ENCODE measurements at places on chromosomes 16 and 17.

GRCh38 chr17:10062691-10063385, 135.6 kb downstream of the GAS7 start:
- no peak for DNase-seq

DNA sequence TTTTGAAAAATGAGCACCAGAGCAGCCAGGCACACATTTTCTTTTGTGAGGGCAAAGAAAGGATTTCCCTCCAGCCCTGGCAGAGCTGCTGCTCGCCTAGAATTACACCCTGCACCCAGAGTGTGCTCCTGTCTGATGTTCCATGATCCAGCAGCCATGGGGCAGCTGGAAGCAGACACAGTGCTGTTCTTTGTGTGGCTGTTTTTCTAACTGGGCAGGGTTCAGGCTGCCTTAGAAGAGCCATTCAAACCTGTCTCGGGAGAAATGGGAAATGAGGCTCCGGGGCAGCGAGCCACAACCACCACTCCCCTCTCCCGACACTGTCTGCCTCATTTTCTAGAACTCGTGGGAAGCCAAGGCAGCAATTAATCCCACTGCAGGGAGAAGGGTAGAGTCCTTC, 28.9 kb downstream of the LITAF start:
- DNase-seq, result no peak

DNA sequence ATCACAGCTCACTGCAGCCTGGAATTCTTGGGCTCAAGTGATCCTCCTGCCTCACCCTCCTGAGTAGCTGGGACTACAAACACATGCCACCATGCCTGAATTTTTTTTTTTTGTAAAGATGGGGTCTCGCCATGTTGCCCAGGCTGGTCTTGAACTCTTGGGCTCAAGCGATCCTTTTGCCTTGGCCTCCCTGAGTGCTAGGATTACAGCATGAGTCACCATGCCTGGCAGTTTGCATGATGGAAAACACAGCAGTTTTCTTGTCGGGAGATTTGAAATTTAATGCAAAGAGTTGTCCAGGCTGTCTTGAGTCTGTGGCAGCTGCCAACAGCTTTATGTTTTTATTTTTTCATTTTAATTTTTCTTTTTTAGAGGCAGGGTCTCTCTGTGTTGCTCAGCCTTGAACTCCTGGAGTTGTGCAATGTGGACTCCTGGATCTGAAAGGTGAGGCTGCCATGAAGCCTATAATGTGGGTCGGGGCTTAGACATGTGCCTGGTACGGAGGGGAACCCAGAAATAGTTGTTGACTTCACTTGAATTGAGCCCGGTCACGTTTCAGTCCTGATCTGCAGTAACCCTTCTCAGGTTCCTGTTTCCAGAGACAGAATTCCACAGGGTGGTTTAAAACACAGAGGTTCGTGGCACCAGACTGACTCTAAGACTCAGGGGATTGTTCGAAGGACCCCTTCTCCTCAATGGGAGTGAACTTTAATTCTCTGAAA, 18.7 kb downstream of the CD300A start:
- DNase-seq, result no peak

GRCh38 chr17:81057079-81057730, 22.3 kb downstream of the BAIAP2 start:
- no peak for DNase-seq

GRCh38 chr17:19337712-19338023, 24.9 kb downstream of the B9D1 start:
- DNase-seq, result no peak

- DNase-seq, result no peak
Measured at GRCh38 chr17:39863918-39864746, at the start of gene IKZF3. Gene IKZF3 (minus strand): TSS chr17:39864312. CDS start chr17:39864126, 186 bp downstream.

GRCh38 chr17:8117367-8117979, 841 bp downstream of the ALOXE3 start:
- DNase-seq, result no peak

DNA sequence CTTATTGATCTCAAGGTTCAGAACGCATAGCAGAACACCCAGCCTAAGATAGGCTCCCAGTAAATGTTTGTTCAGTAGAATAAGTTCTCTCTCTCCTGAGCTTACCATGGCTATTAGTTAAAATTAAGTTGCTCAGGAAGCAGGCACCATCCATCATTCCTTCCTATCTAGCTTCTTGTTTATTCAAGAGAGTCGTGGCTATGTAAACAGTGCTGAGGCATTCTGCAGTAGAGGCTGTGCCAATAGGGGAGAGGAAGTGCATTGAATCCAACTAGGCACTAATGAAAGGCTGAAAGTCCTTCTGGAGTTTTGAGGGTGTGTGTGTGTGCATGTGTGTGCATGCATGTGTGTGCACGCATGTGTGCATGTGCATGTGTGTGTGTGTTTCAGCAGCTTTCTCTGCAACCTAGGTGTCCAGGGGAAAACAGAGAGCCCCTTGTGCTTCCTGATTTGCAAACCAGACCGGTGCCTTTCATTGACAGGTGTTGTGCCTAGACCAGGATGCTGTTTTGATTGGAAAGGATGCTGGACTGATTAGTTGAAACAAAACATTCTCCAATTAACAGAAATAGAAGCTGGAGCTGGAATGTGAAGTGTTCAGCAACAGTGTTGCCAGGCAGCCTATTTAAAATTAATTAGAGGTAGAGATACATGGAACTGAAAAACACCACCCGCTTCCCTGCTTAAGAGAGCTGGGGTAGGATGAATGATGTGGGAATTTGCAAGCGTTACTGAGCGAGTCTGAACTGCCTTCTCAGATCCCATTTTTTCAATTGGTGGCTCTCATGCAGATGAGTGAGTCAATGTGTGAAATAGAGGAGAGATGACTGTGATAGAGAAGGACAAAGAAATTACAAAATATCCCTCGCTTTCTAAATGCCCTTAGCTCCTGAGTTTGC, 103.3 kb upstream of the CLEC3A start:
- no peak for DNase-seq

- DNase-seq, result no peak
Measured at GRCh38 chr16:17404941-17405689, 65.6 kb downstream of the XYLT1 start.

GRCh38 chr17:67831268-67831667, 6.0 kb downstream of the BPTF start:
- no peak for DNase-seq

GRCh38 chr17:13311306-13311705, 290.4 kb downstream of the HS3ST3A1 start:
- peak; percentile 69 for DNase-seq

GRCh38 chr17:69609473-69610305, 195.2 kb downstream of the MAP2K6 start:
- no peak for DNase-seq

DNA sequence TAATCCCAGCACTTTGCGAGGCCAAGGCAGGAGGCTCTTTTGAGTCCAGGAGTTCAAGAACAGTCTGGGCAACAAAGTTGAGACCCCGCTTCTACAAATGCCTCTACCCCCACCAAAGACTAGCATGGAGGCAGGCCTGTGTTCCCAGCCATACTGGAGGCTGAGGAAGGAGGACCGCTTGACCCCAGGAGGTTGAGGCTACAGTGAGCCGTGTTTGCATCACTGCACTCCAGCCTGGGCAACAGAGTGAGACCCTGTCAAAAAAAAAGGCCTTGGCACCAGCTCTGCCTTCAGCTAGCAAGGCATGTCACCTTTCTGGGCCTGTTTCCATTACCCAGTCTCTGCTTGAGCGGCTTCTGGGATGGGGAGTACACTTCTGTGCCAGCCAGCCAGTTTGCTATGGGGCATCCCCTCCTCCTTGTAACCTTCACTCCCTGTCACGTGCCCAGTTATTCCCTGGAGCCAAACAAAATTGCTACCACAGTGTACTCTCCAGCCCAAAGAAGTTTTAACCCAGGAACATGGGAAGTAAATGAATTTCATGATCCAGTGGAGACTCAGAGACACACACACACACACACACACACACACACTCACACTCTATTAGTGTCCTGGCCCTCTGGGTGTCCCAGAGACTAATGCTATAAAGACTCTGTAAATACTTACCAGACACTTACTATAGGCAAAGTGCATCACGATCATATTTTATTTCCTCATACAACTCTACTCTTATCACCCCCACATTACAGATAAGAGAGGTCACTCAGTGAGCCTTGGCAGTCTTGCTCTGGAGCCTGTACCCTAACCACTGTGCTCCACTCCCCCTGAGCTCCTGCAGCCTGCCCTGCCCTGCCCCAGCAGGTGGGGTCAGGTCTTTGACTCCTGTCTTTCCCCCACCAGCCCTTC, 2.5 kb downstream of the CISD3 start:
- no peak for DNase-seq

- no peak for DNase-seq
Measured at GRCh38 chr16:53212893-53213223, 158.1 kb downstream of the CHD9 start.

- DNase-seq, result no peak
Measured at GRCh38 chr16:4241258-4241927, 487 bp downstream of the SRL start.

GRCh38 chr17:36655726-36656125, 54.3 kb downstream of the MRM1 start:
- DNase-seq, result no peak

- peak; percentile 60 for DNase-seq
Measured at GRCh38 chr17:15490634-15491261, 23.3 kb upstream of the CDRT4 start.

DNA sequence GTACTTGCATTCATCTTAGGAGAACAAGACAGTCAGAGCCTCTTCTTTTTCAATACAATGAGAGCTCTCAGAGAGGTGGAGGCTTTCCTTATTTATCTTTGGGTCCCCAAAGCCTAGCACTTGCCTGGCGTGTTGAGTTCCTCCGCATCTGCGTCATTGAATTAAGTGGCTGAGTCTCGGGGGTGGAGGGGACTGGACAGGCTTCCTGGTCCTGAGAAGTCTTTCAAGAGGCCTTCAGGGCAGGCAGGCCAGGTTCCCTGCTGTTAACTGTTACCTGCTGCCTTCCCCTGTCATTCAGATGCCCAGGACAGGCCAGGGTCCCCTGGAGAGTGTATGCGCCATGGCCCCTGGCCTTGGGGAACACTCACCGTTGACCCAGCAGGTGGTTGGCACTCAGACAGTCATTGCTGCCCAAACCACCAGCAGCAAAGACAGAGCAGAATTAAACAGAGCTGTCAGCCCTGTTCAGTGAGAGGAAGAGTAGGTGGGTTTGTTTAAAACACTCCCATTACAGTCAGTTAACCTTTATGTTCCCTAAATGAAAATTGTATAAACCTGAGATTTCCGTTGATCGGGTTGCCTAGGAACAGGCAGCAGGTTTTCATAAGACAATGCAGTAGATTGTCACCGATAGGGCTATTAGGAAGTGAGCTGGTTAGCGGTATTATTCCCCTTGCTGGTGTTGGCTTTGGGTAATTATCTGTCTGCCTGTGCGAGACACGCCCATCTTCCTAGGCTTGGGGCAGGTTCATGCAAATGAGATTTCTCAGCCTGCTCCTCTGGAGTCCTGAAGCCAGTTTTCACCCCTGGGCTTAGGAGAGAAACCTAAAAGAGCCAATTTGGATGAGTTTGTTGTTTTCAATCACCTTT, 132.7 kb downstream of the CCDC182 start:
- no peak for DNase-seq

GRCh38 chr16:88807142-88807625, 3.6 kb downstream of the CDT1 start:
- no peak for DNase-seq

- no peak for DNase-seq
Measured at GRCh38 chr16:58654560-58655214, 25.1 kb upstream of the CNOT1 start.

DNA sequence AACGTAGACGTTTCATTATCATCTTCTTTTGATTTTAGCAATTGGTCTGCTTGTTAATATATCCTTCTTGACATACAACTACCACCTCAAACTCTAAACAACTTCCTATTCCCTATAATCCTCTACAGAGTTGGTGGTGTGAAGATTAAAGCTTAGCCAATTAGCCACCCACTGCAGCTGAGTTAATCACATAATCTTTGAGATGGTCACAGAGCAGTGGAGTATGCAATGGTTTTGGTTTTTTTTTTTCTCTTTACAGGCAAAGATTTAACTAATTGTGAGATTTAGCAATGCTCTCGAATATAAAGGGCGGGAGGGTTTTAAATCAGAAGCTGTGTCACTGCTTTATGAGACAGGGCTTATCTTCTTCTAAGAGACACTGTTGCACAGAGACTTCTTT, 37.0 kb downstream of the STX8 start:
- no peak for DNase-seq

DNA sequence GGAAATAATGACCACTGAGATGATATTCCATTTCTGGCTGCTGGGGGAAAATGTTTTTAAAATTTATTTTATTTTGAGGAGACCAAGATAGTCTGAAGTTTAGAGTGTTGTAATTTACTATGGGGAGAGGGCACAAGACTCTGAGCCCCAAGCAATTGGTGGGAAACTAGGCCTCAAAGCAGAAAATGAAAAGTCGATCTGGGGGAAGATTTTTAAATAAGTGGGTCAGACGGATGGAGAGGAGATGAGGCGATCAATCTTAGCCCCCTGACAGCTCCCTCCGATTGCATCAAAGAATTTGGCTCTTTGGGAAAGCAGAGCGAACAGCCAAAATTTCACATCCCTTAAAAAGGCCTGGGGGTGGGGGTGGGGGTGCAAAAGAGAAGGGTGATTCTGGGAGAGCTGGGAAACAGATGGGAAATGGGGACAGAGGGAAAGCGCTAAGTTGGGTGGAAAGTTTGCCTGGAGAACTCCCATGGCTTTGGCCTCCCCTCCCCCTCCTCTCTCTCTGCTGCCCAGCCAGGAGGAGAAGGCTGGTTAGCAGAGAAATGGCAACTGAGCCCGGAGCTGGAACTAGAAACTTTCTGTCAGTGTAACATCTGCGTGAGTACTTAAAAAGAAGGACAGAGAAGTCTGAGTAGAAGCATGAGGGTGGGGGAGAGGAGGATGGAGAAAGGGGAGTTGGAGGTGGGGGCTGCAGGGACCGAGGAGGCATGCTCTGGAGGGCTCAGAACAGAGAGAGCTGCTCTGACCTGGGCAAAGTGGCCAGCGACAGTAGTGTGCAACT, 1.4 kb upstream of the HOXB2 start:
- no peak for DNase-seq

GRCh38 chr17:72592242-72592966, 471.6 kb downstream of the SOX9 start:
- DNase-seq, result peak; percentile 24

- DNase-seq, result no peak
Measured at GRCh38 chr17:28949185-28950016, 1.9 kb downstream of the PHF12 start.

DNA sequence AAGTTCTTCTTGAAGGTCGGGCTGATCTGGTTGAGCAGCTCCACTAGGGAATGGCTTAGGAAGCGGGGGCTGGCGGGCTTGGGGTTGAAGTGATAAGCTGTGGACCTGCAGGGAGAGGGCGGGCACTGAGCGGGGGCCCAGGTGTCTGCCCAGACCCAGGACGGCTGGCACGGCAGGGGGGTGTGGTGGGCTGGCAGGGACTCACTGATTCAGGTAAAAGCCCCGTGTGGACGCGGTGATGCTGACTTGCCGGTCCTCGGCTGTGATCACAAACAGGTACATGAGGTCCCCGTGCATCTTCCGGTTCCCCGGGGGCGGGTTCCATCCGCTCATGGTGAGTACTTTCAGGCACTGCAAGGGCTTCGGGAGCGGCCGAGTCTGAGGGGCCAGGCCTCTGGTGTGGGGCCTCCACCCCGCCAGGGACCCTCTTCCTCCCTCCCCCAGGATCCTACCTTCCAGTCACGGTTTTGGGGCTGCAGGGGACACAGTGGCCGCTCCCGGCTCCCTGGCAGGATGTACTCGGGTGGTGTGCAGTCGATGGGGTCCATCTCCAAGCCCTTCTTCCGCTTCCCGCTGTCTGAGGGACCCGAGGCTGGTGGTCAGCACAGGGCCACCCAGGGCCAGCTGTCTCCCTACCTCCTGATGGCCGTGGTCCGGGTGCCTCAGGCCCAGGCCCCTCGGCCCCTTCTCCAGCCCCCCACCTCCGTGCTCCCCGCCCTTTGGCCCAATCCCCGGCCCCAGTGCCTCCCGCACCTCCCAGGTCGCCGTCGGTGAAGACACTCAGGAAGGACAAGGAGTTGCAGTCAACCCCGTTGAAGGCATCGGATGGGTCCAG, 10.2 kb downstream of the CLUH start:
- no peak for DNase-seq
